Stimulated activated CD8-positive, alpha-beta memory T cell treated with anti-CD3 and anti-CD28 coated beads, Interleukin-7, amount 100 ng/mL, for 24 hours (primary cell): ENCODE measurements at places on chromosomes 4 and X.

DNA sequence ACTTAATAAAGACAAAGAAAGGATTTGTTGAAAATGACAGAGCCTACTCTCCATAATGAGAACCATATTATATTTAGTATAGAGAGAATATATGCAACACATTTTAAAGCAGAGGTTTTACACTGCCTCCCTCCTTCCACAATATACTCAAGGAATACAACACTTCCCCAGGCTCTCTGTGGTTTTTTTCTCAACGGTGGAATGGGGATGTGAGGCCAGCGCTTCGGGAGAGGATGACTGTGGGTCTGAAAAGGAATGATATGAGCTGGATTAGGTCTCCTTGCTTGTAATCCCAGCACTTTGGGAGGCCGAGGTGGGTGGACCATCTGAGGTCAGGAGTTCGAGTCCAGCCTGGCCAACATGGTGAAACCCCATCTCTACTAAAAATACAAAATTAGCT, 348.7 kb upstream of the KLF3 start:
- no peak for DNase-seq

GRCh38 chr4:22474636-22475310, 41.1 kb downstream of the ADGRA3 start:
- no peak for DNase-seq

DNA sequence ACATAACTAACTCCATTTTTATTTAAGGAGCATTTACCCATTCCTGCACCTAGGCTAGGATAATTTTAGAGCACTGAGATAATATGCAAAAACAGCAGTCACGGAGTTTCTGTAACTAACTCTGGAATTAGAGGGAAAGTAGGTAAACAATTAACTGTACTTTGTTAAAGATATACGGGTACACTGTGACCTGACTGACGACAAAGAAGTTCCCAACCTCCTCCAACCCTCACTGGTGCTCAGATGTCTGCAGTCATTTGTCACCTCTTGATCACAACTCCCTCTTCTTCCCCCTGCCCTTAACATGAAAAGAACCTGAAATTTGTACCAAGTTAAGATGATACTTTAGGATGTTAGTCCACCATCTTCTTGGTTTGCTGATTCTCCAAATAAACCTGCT, 42.0 kb upstream of the TAPT1 start:
- no peak for DNase-seq

DNA sequence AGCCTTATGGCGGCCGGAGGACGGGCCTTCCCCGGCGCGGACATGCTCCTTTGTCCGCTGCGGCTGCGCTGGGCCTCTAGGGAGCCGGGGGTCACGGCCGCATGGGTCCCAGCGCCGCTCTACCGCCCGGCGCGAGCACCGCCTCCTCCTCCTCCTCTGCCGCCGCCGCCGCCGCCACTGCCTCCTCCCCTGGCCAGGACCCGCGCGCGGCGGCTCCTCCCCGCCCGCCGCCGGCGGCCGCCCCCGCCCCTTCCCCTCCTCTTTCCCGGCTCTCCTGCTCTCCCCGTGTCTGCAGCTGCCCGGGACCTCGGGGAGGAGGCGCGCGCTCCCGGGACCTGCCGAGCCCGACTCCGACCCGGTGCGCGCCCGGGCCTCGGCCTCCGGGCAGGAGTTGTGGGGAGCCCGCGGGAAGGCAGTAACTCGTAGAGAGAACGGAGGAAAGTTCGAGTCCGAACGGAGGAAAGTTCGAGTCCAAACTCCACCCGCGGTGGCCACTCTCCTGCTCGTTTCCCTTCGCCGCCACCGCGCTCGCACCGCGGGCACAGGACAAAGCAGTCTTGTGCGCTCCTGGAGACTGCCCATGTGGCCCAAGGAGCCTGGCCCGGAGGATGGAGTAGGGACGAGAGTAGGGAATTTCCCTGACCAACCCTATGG, at the start of gene ADGRA3:
Gene ADGRA3, minus strand, starts transcription at position 179 of the 654 bp plus-strand sequence. CDS start 282 bp downstream, outside the sequence.
- DNase-seq = no peak

GRCh38 chr4:69999420-69999819, 3.7 kb downstream of the STATH start:
- no peak for DNase-seq

DNA sequence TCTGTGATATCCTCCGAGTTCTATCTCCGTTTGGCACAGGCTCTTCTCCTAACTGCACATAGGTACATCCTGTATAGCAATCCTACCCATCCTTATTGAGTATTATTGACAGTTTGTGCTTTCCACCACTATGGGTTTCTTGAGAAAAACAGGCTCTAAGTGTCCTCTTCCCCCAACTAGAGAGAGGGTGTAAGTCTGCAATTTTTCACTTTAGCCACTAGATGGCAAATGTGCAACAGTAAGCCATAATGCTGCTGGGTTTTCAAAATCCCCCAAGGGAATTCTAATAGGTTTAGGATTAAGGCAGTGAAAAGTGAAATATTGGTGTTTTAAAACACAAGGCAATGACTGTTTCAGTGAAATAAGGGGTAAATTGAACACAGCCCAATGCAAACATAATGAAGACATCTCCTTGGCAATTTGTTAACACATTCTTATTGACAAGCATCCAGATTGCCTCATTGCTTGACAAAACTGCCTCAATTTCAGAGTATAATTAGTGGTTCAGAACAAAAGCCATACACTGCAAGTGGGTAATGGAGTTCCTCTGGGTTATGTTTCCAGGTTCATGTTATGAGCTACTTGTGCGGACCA, 239.0 kb upstream of the HTR2C start:
- no peak for DNase-seq
